ENCODE measurements at places on chromosomes 6 and 20.

GRCh38 chr6:141321493-141322347 is 811.0 kb upstream of the GJE1 start:
- no peak overlapping the region for H3K4me3 ChIP-seq
- no peak overlapping the region for H3K27ac ChIP-seq
- no peaks in the 10 kb centered on the region for H3K36me3 ChIP-seq
- H3K27me3 ChIP-seq = no peaks in the 10 kb centered on the region
- no peak for DNase-seq

GRCh38 chr6:113576310-113576709 is 280.8 kb upstream of the MARCKS start:
- no peaks in the 10 kb centered on the region for H3K36me3 ChIP-seq
- H3K27me3 ChIP-seq = no peaks in the 10 kb centered on the region
- no peak overlapping the region for H3K4me3 ChIP-seq

- DNase-seq = no peak
- H3K27ac ChIP-seq = no peak overlapping the region
- no peaks in the 10 kb centered on the region for H3K36me3 ChIP-seq
- no peaks in the 10 kb centered on the region for H3K27me3 ChIP-seq
- peaks cover 11% of the 10 kb centered on the region for H3K4me1 ChIP-seq
- H3K4me3 ChIP-seq = no peak overlapping the region
Measured at GRCh38 chr20:10663756-10664155, 10.0 kb downstream of the JAG1 start.

DNA sequence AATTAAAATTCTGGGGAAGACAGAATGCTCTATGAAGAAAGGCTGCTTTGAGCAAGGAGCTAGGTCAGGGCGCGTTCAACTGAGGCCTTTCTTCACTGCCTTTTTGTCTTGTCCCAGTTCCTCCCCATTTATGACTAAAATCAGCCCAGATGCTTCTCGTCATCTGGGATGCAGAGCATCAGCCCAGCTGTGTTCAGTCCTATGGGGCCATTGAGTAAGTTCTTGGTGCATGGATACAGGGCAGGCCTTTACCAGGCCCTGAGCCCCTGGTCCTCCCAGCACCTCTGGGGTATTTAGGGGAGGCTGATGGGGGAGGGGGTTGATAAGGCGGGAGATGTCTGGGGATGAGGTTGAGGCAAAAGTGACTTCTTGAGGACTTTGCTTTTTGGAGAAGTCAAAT is 55.7 kb downstream of the PTPN1 start:
- H3K36me3 ChIP-seq = no peaks in the 10 kb centered on the region
- H3K4me3 ChIP-seq = no peak overlapping the region
- H3K27me3 ChIP-seq = no peaks in the 10 kb centered on the region
- no peak overlapping the region for H3K27ac ChIP-seq

GRCh38 chr6:34515473-34516387 is 40.4 kb downstream of the SPDEF start:
- H3K4me1 ChIP-seq = peaks cover 5% of the 10 kb centered on the region
- no peaks in the 10 kb centered on the region for H3K27me3 ChIP-seq

DNA sequence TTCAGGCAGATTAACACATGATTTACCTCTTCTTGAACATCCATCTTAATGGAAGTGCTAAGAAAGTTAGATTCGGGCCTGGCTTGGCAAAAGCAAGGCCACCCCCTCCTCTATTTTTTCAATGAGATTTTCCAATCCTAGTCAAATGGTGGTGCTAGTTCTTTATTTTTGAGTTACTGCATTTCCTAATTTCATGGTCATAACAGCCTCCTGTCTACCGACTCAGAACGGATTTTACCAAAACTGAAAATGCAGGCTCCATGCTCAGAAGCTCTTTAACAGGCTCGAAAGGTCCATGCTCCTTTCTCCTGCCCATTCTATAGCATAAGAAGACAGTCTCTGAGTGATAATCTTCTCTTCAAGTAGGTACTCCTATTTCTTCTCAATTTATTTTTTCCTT is 117.2 kb upstream of the ESR1 start:
- peak overlapping the region; percentile 69 for H3K27ac ChIP-seq
- H3K4me1 ChIP-seq = peaks cover 3% of the 10 kb centered on the region
- H3K27me3 ChIP-seq = no peaks in the 10 kb centered on the region
- H3K4me3 ChIP-seq = peak overlapping the region; percentile 29
- no peak for DNase-seq

DNA sequence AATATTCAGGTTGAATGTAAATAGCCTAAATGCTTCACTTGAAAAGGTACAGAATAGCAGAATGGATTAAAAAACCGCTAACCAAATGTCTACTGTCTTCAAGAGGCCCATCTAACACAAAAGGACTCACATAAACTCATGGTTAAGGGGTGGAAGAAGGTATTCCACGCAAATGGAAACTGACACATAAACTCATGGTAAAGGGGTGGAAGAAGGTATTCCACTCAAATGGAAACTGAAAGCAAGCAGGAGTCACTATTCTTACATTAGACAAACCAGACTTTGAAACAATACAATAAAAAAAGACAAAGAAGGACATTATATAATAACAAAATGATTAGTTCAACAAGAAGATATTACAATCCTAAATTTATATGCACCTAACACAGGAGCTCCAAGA is 38.3 kb upstream of the PKIB start:
- no peaks in the 10 kb centered on the region for H3K4me1 ChIP-seq
- H3K36me3 ChIP-seq = no peaks in the 10 kb centered on the region
- H3K27ac ChIP-seq = no peak overlapping the region
- H3K4me3 ChIP-seq = no peak overlapping the region

- H3K4me1 ChIP-seq = peaks cover 4% of the 10 kb centered on the region
- no peak overlapping the region for H3K27ac ChIP-seq
- no peaks in the 10 kb centered on the region for H3K36me3 ChIP-seq
- no peaks in the 10 kb centered on the region for H3K27me3 ChIP-seq
- no peak overlapping the region for H3K4me3 ChIP-seq
Measured at GRCh38 chr6:168555618-168556273, 114.8 kb downstream of the SMOC2 start.

DNA sequence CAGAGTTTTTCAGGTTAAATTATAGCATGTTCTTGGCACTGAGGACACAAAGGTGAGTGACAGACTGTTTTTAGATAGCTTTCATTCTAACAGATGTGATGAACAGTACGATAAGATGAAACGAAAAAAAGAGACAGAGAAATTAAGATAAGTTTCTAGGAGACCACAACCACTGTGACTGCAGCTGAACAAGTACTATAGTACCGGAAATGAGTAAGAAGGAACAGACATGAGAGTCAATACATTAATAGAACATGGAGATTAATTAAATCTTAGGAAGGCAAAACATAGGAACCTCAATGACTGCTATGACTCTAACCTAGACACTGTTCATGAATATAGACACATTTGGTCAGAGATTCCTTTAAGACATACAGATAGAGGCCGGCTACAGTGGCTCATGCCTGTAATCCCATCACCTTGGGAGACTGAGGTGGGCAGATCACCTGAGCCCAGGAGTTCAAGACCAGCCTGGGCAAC is 40.2 kb downstream of the HBS1L start:
- no peak overlapping the region for H3K27ac ChIP-seq
- H3K27me3 ChIP-seq = peaks cover 3% of the 10 kb centered on the region
- H3K4me3 ChIP-seq = no peak overlapping the region
- no peaks in the 10 kb centered on the region for H3K36me3 ChIP-seq

DNA sequence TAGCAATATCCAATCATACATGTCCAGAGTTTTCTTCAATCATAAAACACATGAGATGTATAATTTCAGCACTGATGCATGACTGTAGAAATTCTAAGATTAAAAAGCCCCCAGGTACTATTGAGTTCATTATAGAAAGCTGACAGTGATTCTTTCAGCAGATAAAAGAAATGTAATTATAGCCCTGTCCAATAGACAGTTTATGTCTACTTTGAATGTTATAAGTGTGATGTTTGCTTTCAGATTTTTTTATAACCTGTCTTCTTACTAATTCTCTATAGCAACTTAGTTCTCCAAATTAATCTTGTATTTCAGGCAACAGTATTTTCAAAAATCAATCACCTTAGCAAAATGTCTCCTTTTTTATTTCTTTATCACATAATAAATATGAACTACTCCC is 13.5 kb upstream of the FKBP1C start:
- H3K4me3 ChIP-seq = no peak overlapping the region
- no peaks in the 10 kb centered on the region for H3K36me3 ChIP-seq
- H3K27ac ChIP-seq = no peak overlapping the region
- no peak for DNase-seq

DNA sequence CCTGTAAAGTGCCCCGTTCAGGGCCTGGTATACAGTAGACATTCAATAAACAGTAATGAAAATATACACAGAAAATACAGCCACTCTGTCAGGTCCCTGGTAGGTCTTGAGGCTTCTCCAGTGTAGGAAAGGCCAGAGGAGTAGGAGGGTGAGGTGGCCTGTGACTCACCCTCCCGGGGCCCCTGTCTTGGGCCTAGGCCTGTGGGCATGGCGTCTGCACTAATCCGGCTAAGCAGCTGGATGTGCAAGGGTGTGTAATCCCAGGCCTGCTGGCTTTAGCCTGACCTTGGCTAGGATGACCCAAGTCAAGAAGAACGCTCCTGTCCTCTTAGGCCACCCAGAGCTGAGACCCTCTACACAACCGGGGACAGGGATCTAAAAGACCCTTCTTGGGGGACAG is 84.9 kb downstream of the KCNB1 start:
- no peaks in the 10 kb centered on the region for H3K36me3 ChIP-seq
- no peak overlapping the region for H3K4me3 ChIP-seq
- H3K27ac ChIP-seq = no peak overlapping the region
- H3K4me1 ChIP-seq = peaks cover 3% of the 10 kb centered on the region

GRCh38 chr6:119637768-119638167 is 288.2 kb upstream of the MAN1A1 start:
- no peaks in the 10 kb centered on the region for H3K27me3 ChIP-seq
- no peak overlapping the region for H3K4me3 ChIP-seq
- no peak overlapping the region for H3K27ac ChIP-seq
- DNase-seq = no peak
- no peaks in the 10 kb centered on the region for H3K4me1 ChIP-seq

GRCh38 chr6:132948889-132949288 is 134.5 kb downstream of the RPS12 start:
- H3K27ac ChIP-seq = no peak overlapping the region
- no peaks in the 10 kb centered on the region for H3K36me3 ChIP-seq
- H3K4me3 ChIP-seq = no peak overlapping the region
- no peaks in the 10 kb centered on the region for H3K4me1 ChIP-seq

DNA sequence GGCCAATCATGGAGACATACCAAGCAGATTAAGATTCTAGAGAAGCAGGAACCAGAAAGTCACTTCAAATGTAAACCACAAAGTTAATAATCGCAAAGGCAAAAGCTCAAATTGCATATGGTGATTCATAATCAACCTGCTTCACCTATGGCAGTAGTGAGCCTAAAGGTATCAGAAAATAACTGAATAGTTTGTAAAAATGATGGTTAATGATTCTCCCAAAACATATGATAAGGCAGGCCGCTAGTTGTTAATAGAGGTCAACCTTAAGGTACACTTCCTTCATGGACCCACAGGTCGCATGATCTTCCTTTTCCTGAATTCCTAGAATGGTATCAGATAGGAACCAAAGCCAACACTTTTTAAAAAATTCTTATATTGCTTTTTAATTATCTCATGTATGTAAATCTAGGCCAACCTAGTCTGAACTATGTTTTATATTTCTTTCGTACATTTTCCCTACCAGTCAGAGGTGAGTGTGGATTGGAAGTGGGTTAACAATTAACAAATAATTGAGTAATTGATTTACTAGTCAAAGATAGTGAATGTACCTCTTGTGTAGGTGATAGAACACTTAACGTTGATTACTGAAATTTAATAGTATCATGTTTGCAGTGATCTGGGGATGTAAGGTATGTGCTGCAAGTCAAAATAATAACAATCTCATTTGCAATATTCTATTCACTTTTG is 16.4 kb downstream of the TAAR2 start:
- H3K27me3 ChIP-seq = no peaks in the 10 kb centered on the region
- no peaks in the 10 kb centered on the region for H3K4me1 ChIP-seq
- no peak for DNase-seq
- no peaks in the 10 kb centered on the region for H3K36me3 ChIP-seq
- no peak overlapping the region for H3K27ac ChIP-seq

GRCh38 chr6:142266060-142266459 is 35.7 kb upstream of the ADGRG6 start:
- no peaks in the 10 kb centered on the region for H3K36me3 ChIP-seq
- no peaks in the 10 kb centered on the region for H3K4me1 ChIP-seq
- DNase-seq = no peak
- H3K27ac ChIP-seq = no peak overlapping the region
- no peaks in the 10 kb centered on the region for H3K27me3 ChIP-seq

Data from ovary (tissue), 10 donors.